ENCODE measurements at places on chromosomes 11 and 22.

GRCh38 chr11:112861356-112861755 is 99.9 kb upstream of the NCAM1 start:
- DNase-seq: no peak

DNA sequence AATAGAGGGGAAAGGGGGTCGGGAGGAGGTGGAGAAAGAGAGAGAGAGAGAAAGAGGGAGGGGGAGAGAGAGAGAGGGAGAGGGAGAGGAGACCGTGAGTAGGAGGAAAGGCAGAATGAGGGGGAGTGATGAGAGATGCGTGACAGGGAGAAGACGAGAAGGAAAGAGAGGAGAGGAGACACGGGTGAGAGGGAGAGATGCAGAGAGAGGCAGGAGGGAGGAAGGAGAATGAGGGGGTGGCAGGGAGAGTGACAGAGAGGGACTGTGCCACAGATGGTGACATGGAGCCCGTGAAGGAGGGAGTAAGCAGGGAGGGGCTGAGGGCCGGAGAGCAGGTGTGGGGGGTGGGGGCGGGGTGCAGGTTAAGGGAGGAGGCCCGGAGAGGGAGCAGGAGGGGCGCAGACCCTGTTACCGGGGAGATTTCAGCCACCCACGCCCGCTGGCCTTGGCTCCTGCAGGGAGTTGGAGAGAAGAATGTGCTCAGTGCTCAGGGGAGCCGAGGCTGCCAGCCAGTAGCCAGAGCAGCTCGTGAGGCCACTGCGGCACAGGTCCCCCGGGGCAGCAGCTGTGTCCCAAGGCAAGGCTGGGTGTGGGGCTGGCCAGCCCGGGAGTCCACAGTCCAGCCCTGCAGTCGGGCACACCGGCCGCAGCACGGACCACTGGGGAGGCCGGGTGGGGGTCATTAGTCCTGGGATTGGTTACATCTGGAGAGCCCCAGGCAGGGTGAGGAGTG is at the start of gene SSTR3:
Gene SSTR3, minus strand, starts transcription at position 304 of the 733 bp plus-strand sequence. CDS start 4,674 bp downstream, outside the sequence.
- no peak for DNase-seq

DNA sequence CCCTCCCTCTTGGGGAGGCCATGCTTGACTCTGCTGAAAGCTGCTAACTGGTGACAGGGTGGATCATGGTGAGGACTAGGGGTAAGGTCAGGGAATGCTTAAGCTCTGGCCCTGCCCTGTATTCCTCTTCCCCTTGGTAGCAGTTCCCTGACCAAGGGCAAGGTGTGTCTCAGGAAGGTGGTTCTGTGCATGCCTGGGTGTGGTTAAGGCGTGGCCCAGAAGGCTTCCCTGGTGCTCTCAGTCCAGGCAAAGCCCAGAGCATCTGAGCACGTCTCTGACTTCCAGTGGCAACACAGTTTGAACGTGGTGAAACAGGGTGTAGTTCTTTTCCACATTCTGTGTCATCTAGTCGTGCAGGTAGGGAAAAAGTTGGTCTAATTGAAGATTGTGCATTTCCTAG is 53.1 kb upstream of the HORMAD2 start:
- DNase-seq: no peak

DNA sequence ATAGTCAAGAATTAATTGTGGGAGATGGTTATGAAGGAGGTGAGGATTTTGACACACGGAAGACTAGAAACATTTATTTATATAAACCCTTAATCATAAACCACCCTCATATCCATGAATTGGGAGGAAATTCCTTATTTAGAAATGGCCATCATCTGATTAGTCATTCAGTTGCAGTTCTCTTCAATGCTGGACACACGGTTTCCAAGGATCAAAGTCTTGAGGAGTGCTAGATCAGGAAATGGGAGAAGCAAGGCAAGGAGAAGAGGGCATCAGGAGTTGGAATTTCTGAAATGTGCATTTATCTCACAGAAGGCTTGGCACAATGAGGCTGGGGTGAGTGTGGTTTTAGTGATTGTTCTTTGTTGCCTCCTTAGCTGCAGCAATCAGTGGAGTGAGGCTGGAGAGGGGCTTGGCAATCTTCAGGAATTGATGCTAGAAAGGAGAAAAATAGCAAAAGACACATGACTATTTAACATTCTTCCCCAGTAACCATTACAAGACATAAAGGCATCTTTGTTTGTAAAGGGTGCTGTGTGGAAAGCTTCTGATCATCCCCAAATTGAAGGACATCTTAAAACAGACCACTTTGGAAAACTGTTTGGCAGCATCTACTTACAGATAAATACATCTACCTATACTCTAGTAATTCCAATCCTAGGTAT is 21.6 kb upstream of the GDPD4 start:
- no peak for DNase-seq

DNA sequence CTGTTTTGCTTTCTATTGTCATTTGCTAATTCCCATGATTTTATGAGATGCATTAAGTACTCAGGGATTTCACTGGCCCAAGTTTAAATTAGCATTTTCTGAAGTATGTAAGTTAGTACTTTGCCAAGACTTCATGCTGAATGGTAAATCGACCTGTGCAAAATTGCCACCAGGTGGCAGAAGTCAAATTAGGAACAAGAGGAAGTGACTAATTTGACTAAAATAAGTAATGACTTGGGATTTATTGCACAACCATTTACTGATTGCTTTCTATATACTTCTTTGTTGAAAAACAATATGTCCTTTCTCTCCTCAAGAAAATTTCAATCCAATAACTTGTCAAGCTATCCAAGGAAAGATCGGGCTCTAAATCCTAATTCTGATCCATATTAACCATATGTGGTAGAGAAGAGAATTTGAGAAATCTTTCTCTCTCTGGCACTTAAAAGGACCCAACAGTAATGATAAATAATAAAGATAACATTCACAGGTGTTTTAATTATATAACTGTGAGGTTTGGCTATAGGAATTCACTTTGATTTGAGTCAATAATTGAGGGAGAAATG is 253.7 kb upstream of the CHORDC1 start:
- DNase-seq: peak; percentile 41

GRCh38 chr11:47295385-47295784 is 25.5 kb downstream of the MADD start:
- no peak for DNase-seq

DNA sequence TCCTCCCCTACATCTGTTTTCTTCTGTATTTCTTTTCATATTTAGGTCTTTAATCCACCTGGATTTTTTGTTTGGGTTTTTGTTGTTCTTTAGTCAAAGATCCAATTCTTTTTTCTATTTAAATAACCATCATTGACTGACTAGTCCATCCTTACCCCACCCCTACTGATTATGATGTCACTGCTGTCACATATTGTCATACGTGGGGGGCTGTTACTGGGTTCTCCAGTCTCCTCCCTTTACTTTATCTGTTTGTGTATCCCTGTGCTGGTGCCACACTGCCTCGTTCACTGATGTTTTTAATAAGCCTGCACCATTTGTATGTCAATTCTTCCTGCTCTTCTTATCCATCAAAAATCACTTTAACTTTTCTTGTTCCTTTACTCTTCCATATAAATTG is 6.9 kb upstream of the DCPS start:
- no peak for DNase-seq

DNA sequence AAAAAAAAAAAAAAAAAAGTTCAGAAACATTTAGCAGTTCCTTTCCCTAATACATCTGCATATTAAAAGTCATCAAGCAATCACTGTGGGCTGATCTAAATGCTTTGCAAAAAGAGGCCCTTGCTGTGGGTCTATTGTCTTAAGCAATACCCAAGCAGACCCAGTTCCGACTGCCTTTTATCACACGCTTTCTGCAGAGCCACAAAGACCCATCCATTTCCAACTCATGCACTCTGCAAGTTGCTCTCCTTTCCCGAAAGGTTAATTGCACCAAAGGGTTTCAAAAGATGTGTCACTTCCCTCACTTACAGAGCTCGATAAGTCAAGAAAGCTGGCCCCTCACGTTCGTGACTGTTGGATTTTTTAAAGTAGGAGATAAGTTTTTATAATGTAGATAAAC is 138.9 kb downstream of the MPPED1 start:
- no peak for DNase-seq

DNA sequence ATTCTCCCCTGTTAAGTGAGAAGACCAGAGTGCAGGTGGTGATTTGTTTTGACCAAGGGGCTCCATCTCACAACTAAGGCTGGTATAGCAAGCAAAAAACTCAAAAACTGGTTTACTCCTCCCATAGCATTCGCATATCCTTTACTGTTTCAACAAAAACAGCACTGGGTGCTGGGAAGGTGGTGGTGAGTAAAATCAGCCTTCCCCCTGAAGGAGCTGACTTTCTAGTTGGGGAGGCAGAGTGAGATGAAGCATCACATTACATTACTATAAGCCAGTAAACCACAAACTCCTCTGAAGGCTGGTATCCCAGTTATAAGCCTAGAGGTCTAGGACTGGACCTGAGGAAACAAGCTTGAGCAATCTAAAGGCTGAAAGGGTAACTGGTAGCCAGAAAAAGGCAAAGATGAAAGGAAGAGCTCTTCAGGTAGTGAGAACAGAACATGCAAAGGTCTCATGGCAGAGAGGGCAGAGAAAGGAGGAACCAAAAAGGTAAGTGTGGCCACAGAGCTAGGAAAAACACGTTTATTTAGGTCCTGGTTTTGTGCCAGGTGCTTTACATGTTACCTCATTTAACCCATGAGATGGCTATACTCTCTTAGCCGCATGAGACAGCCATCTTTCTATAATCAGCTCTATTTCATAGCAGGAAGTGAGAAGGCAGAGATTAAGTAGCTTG is 22.3 kb downstream of the TMEM123 start:
- DNase-seq: no peak

DNA sequence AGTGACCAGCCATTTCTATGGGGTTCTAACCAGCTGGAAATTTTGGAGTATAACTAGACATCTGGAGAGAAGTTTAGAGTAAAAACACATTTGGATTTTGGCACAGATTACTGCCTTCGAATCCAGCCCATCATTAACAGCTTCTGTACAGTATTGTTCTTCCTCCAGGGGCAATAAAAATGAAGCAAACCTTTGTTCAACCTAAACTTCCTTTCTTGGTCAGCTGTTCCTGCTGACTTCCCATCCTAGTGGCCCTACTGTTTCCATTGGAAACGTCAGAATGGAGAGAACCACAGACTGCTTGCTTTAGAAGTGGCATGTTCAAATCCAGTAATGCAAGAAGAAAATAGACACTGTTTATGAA is 203.7 kb upstream of the MTMR2 start:
- DNase-seq: no peak
